NCI-H460 (cell line): ENCODE measurements at places on chromosomes 4 and X. TPM values are rescaled to one million over a fixed set of nuclear protein-coding genes. Genes with fewer than 3 reads are reported as not detected.

DNA sequence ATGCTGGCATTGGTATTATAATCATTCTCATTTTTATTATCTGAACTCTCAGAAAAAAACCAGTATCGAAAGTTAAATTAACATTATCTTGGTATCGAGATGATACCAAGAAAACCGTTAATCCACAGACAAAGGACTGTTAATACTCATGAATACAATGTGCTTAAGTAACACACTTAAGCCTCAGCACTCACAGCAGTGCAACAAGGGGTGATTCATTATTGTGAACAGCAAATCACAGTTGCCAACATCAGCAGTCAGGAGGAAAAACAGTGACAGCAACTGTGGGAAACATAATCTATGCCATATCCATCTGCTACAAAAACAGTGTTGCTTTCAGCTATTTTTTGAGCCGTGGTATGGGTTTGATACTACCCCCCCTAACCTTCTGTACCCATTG lies 210.9 kb upstream of the ATOH1 start:
- DNase-seq, result no peak

DNA sequence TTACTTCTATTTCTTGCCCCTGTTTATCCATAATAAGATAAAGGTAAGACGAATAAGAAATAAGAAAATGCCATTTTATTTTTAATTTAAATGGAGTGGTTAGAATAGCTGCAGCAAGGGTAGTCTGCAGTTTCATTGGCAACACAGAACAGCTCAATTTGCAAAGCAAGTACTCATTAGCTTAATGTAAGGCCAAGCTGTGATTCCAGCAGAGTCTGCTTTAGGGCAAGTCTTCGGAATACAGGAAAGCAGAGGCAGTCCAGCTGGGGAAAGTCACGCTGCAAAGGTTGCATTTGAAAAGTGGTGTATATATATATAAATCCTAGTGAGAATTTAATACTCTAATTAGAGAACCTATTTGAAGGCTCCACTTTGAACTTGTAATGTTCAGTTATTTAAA lies 59.0 kb downstream of the ANXA10 start:
- DNase-seq, result no peak

DNA sequence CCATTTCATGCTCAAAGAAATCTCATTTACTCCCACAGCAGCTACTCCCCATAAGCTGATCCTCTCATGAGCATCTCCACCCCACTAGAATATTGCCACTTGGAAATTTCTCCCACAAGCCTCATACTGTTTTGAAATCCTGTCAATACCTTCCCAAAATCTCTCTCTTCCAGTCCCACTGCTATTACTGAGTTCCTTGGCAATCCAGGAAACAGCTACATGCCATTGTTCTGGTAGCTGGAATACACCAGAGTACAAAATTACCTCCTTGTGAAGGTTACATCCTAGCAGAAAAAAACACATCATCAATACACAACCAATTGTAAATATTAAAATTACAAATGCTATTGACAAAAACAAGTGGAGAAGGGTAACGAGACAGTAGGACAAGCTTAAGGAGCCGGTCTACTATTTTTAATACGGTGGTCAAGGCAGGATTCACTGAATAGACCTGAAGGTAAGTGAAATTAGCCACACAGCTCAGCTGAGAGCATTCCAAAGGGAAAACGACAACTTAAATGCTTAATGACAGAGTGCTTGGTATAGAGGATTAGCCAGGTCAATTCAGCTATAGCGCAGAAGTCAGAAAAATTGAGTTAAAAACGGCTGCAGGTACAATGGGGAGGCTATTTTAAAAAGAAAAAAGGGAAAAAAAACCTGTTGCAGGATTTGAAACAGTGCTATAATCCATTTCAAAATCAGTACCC lies 6.4 kb downstream of the RPL9 start:
- no peak for DNase-seq

DNA sequence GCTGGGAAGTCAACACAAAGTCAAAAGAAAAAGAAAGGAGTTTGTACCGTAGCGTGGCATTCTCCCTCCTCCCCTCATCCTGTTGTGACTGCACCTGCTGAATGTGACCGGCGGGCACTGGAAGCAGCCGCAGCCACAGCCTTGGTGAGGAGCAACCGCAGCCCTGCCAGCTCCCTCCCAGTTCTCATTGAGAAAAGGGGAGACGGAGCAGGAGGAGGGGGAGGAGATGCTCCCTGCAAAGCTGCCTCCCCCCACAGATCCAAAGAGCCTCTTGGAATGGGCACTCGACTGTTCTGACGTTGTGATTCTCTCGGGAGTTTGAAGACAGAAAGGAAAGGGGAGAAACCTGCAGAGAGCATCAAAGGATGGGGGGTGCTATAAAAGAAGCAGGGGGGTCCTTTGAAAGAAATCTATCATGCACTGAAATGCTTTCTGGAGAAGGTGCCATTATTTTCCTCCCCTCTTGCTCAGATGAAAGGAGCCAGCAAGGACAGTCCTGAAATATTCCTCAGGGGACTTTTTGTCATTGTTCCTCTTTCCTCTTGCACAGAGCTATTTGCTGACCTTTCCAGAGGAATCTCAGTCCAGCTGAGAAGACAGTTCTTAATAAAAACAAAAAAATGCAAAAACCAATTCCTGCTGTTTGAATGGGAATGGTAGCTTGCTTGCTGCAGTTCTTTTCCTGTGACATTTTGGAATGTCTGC lies 429.7 kb downstream of the MAPK10 start:
- DNase-seq, result no peak

DNA sequence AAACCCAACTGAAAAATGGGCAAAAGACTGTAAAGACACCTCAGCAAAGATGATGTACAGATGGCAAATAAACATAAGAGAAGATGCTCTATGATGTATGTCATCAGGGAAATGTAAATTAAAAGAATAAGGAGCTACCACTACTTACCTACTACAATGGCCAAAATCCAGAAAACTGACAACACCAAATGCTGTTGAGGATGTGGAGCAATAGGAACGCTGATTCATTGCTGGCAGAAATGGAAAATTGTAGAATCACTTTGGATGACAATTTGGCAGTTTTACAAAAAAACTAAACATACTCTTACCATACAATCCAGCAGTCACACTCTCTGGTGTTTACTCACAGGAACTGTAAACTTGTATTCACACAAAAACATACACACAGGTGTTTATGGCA lies 222.3 kb upstream of the LDB2 start:
- DNase-seq, result no peak

GRCh38 chr4:11252149-11252548 lies 176.5 kb downstream of the HS3ST1 start:
- DNase-seq, result no peak

- no peak for DNase-seq
Observed at GRCh38 chr4:3407930-3408792, 33.6 kb upstream of the HGFAC start.

DNA sequence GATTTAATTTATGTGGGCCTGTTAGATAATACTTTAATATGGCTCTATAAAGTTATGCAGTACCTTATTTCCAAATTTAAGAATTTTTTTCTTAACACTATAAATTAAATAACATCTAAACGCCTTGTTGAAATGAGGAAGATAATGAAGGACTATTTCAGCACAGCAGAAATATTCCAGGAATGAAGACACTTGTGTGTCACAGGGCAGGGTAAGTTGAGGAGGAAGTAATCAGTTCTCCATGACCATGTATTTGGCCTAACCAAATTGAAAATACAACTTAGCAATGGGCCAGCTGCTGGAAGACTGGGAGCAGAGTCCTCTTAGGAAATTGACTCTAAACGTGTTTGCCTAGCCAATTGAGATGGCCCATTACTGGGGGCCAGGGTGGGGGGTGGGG lies 16.9 kb downstream of the CXCL3 start:
- DNase-seq, result no peak

GRCh38 chr4:103754844-103755243 lies 35.1 kb upstream of the TACR3 start:
- peak; percentile 35 for DNase-seq

GRCh38 chr4:106303548-106304281 lies 12.3 kb downstream of the TBCK start:
- no peak for DNase-seq

DNA sequence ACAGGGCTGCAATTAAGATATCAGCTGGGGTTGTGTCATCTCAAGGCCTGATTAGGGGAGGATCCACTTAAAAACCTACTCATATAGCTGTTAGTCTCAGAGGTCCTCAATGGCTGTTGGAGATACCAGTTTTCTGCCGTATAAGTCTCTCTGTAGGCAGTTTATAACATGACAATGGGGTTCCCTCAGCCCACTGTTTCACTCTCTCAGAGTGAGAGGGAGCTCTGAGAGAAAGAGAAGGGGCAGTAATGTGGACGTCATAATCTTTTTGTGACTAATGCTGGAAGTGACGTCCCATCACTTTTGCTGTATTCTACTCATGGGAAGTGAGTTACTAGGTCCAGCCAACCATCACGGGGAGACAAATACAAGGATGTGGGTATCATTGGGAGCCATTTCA lies 70.3 kb downstream of the STIM2 start:
- no peak for DNase-seq

GRCh38 chr4:175787948-175788347 lies 24.1 kb downstream of the GPM6A start:
- DNase-seq, result no peak

GRCh38 chrX:44651358-44651757 lies 108.7 kb upstream of the FUNDC1 start:
- DNase-seq, result no peak

DNA sequence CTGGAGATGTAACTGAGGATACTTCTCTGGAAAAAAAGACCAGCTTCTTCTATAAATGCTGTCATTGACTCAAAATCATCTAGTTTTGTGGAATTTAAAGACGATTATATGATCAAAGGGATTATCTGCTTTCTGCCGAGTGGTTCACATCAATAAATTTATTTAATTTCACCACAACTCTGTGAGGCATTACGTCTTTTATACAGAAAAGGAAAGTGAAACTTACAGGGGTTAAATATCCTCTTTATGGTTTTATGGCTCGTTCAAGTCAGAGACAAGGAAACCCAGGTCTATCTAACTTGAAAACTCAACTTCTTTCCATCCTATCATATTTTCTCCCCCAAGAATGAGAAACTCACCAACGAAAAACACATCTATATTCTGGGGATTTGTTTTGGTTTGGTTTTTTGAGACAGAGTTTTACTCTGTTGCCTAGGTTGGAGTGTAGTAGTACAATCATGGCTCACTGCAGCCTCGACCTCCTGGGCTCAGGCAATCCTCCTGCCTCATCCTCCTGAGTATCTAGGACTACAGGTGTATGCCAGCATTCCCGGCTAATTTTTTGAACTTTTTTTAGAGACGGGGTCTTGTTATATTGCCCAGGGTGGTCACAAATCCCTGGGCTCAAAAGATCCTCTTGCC lies 377.9 kb upstream of the EMCN start:
- no peak for DNase-seq

DNA sequence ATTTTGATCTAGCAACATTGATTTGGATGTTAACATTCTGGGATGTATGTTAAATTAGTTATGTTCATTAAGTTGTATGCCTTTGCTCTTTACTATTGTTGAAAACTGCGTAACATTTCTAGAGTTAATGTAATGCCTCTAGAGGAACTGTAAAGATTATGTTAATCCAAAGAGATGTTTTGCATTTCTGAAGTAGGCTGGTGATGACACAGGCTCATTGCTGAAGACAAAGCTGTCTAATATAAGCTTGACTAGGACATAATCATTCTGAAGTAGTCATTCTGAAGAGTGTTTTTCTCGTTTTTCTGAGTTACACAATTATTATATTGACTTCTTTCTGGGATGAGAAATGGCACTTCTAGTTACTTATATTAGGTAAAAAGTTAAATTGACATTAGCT lies 72.9 kb downstream of the LRP2BP start:
- DNase-seq, result no peak

- DNase-seq, result no peak
Observed at GRCh38 chr4:14768449-14768848, 233.8 kb upstream of the CPEB2 start.

GRCh38 chrX:40908857-40909475 lies 173.6 kb upstream of the MED14 start:
- no peak for DNase-seq

GNPDA2 gene
- 28.7 and 31.7 TPM in 2 replicates for total RNA-seq

SHROOM3 gene
- 0.40 and 0.58 TPM in 2 replicates for total RNA-seq

TMPRSS11F gene
- total RNA-seq, result not detected in 2 replicates

HMX1 gene
- total RNA-seq, result 0.20 TPM in 1 of 2 replicates, not detected in the other

NDNF gene
- total RNA-seq, result 0.35 and 0.79 TPM in 2 replicates

MAGEA9B gene
- total RNA-seq, result 0.12 TPM in 1 of 2 replicates, not detected in the other

DIPK2B gene
- not detected in 2 replicates for total RNA-seq

LRIT3 gene
- total RNA-seq, result not detected in 2 replicates

ADH4 gene
- not detected in 2 replicates for total RNA-seq

SPCS3 gene
- 54.8 and 61.5 TPM in 2 replicates for total RNA-seq
